ENCODE measurements at places on chromosomes 11 and 22. TPM values are rescaled to one million over a fixed set of nuclear protein-coding genes. Genes with fewer than 3 reads are reported as not detected.

Gene KCNK7
- not detected for total RNA-seq

DNA sequence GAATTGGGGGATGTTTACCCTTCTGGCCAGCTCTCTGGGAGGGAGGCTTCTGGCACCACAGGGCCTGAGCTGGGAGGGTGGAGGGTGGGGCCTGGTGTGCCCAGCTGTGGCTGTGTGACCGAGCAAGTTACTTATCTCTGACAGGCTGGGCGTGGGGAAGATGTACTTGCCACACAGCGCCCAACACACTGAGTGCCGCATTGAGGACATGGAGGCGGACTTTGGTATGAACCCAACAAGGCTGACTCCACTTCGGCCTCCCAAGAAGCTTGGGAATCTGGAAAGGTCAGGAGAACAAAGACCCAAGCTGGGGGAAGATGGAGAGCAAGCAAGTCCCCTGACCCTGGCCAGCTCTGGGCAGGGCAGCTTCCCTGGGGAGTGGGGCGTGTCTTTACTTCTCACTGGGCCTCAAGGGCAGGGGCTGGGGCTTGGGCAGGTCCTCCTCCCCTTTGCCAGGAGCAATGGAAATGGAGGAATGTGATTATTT, 2.4 kb upstream of the MGAT3 start:
- DNase-seq = no peak

Gene KCNJ1
- total RNA-seq = not detected

Gene PRG3
- total RNA-seq = not detected

Gene GAL3ST1
- not detected for total RNA-seq

Gene ZNF280B
- total RNA-seq = 3.1 TPM

GRCh38 chr22:24422102-24422665, 5.2 kb upstream of the ADORA2A start:
- DNase-seq = no peak

GRCh38 chr11:67167091-67167490, 48.0 kb downstream of the KDM2A start:
- no peak for DNase-seq

Gene LPXN
- total RNA-seq = 1.6 TPM

DNA sequence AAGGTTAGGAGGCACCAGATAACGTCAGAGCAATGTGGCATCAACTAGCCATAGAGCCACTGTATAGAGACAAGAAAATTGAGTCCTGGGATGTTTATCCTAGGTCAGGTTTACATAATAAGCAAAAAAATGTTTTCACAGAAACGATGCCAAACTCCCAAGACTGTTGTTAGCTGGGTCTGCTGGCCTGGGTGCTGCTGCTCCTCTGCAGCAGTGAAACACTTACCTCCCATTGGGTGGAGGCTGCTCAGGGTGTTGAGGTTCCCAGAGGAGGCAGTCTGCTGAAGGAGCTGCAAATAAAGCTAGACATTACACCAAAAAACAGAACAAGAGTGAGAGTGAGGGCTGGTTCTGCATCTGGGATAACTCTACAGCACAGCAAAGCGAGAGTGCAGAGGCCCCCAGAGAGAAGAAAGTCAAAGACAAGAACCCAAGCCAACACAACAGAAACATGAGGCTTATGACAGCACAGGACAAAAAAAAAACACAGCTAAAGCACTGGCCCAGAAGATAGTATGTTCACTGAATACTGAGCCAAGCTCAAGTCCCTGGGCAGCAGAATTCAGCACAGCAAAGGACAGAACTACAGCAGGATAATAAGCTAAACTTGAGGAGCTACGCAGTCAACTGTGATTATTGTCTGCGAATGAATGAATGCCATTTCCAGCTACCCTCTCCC, 29.9 kb upstream of the RAPSN start:
- no peak for DNase-seq

Gene OR51B4
- total RNA-seq = not detected

GRCh38 chr11:101807531-101807930, 107.3 kb upstream of the CEP126 start:
- no peak for DNase-seq

Gene PAMR1
- total RNA-seq = not detected

Gene TXNRD2
- 36.4 TPM for total RNA-seq

GRCh38 chr11:6357222-6357621, 33.1 kb upstream of the SMPD1 start:
- no peak for DNase-seq

Gene SLC22A25
- not detected for total RNA-seq

GRCh38 chr22:35135165-35135564, 69.2 kb downstream of the ISX start:
- DNase-seq = no peak

DNA sequence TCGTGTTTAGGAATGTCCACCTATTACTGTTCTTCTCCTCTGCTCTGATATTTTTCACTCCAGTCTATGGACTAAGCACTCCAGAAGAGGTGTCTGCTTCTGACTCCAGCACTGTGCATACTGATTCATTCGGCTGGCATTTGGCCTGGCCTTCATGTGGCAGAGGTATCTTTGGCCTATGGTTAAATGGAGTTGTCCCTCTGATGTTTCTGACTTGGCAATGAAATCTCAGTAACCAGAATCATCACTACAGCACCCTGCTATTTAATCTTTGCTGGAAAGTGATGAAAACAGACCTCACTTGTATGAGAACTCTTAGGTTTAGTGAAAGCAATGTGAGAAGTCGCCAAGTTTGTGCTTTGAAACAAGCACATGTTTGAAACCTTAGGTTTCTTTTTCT, 155.2 kb downstream of the MAML2 start:
- DNase-seq = no peak

- no peak for DNase-seq
Observed at GRCh38 chr11:100965346-100965745, 164.3 kb downstream of the PGR start.

Gene BTG4
- 0.17 TPM for total RNA-seq

- no peak for DNase-seq
Observed at GRCh38 chr11:67098799-67099429, 20.1 kb upstream of the KDM2A start.

Gene INPPL1
- 49.1 TPM for total RNA-seq

Gene FXYD6
- not detected for total RNA-seq

Gene KRTAP5-8
- not detected for total RNA-seq

GRCh38 chr22:30605449-30606110, 1.4 kb upstream of the TCN2 start:
- DNase-seq = peak; percentile 58
